ENCODE measurements at places on chromosomes 2 and 18. TPM values are rescaled to one million over a fixed set of nuclear protein-coding genes. Genes with fewer than 3 reads are reported as not detected.

The PPP4R1 gene
- 90.9 TPM for total RNA-seq

The COA5 gene
- 33.4 TPM for total RNA-seq

The MOGAT1 gene
- total RNA-seq = not detected

The NYAP2 gene
- not detected for total RNA-seq

The CAVIN2 gene
- total RNA-seq = 12.6 TPM

Measured in fibroblast of lung (primary cell).